ENCODE measurements at places on chromosomes 6 and 20. TPM values are rescaled to one million over a fixed set of nuclear protein-coding genes. Genes with fewer than 3 reads are reported as not detected.

DNA sequence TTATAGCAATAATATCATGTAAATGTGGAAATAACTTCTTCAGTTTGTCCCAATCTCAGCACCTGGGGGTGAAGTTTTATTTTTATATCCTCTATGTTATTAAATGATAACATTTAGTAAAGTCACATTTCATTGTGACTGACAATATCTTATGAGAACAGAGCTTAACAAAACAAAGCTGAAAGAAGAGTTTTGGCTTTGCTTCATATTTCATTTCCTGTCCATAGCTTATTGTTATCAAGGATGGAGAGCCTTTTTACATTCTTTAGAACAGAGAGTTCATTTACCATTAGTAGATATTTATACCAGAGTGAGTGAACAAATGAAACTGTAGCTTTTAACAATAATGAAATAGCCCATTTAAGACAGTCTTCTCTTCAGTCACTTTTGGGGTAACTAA is 231.9 kb upstream of the SGK1 start:
- no peak overlapping the region for H3K27ac ChIP-seq
- no peak for DNase-seq
- no peak overlapping the region for H3K4me3 ChIP-seq
- H3K4me1 ChIP-seq = no peaks in the 10 kb centered on the region
- H3K27me3 ChIP-seq = no peaks in the 10 kb centered on the region

Gene OPRL1
- 0.81 TPM for polyA plus RNA-seq

GRCh38 chr6:146886587-146887446 is 288.0 kb downstream of the ADGB start:
- no peaks in the 10 kb centered on the region for H3K27me3 ChIP-seq
- H3K27ac ChIP-seq = no peak overlapping the region
- DNase-seq = no peak

DNA sequence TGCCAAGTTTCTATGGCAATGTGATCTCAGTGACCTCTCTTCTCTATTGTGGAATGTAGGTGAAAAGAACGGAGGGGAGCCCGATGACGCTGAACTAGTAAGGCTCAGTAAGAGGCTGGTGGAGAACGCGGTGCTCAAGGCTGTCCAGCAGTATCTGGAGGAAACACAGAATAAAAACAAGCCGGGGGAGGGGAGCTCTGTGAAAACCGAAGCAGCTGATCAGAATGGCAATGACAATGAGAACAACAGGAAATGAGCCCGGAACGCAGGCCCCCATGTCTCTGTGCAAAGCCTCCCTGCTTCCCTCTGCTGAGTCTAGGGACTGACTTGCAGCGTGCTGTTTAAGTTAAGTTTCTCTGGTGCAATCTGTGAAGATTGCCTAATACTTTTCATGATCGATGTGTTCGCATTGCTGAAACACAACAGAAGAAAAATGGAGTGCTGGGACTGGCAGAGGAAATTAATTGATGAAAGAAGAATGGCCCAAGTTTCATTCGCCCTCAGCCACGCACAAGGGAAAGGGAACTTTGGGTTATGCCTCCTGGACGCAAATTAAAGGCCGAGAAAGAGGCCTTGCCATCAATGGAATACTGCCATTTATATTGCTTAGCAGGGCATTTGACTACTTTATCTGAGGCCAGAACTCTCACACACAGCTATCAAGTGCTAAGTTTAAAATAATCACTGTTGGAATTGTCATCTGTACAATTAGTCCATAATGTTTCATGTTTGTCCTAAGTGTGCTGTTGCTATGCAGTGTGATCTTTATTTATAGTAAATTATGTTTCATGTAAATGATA is 146.4 kb downstream of the AKAP7 start:
- H3K27me3 ChIP-seq = no peaks in the 10 kb centered on the region
- peaks cover 35% of the 10 kb centered on the region for H3K4me1 ChIP-seq
- H3K36me3 ChIP-seq = peaks cover 8% of the 10 kb centered on the region
- H3K27ac ChIP-seq = peak overlapping the region; percentile 91
- peak; percentile 53 for DNase-seq
- H3K4me3 ChIP-seq = no peak overlapping the region

Data from large intestine (tissue), 12 donors.